ENCODE measurements at places on chromosomes 7 and 10. TPM values are rescaled to one million over a fixed set of nuclear protein-coding genes. Genes with fewer than 3 reads are reported as not detected.

OR2A42 gene
- total RNA-seq, result not detected

CNPY1 gene
- total RNA-seq, result not detected

CHST3 gene
- 17.9 TPM for total RNA-seq

ARID5B gene
- 7.2 TPM for total RNA-seq

ZNF33B gene
- 8.2 TPM for total RNA-seq

H2BK1 gene
- total RNA-seq, result not detected

ABLIM1 gene
- total RNA-seq, result 6.0 TPM

BAMBI gene
- total RNA-seq, result 65.3 TPM

PARD3 gene
- total RNA-seq, result 43.1 TPM

DRGX gene
- not detected for total RNA-seq

METTL2B gene
- 43.4 TPM for total RNA-seq

GRM3 gene
- 0.11 TPM for total RNA-seq

DPYSL4 gene
- not detected for total RNA-seq

CCDC172 gene
- total RNA-seq, result not detected

LRMDA gene
- 4.5 TPM for total RNA-seq

Measured in A375 (cell line).